ENCODE measurements at places on chromosomes 7 and 10.
A peak's percentile ranks its signal among the peaks of the same experiment; 100 is the strongest.

DNA sequence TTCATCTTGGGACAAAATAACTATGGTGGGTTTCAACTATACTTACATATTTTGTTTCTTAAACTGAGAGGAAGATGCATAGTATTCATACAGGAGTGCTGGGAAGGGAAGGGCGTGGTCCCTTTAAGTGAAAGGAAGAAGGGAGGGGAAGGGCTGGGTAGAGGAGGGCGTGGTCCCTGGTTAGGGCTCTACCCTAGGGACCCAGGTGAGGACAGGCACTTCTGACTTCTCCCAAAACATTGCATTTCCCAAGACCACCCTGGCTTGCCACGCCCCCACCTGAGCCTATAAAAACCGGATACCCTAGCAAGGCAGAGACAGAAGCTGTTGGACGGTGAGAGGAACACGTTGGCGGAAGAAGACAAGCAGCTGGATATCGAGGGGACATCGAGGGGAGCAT is 157.6 kb upstream of the PLXNA4 start:
- no peak for DNase-seq

- no peak for DNase-seq
Observed at GRCh38 chr10:12062754-12063482, 5.8 kb upstream of the DHTKD1 start.

DNA sequence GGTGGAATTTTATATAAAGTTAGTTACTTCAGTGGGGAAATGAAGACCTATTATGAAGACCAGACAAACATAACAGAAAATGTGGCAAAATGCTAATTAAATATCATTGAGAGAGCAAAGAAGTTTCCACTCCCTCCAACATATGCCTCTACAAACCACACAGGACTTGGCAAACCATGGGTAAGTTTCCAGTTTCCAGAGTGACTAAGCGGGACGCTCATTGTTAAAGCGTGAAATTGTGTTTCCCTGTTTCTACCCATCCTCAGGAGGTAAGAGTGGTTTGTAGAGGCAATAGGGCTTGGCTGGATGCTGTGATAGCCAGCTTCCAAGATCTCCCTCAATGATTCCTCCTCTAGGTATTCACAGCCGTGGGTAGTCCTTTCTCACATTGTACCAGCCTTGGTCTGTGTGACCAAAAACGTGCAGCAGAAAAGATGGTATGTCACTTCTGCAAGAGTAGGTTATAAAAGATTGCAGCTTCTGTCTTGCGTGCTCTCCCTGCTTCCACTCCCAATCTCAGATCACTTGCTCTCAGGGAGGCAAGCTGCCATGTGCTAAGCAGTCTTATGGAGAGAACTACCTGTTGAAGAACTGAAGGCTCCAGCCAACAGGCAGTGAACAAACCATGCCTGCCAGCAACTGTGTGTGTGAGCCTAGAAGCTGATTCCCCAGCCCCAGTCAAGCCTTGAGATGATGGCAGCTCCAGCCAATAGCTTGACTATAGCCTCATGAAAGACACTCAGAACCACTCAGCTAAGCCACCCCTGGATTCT is 35.7 kb downstream of the CBX3 start:
- no peak for DNase-seq

GRCh38 chr10:110556969-110557601 is 10.4 kb upstream of the SMC3 start:
- DNase-seq, result peak; percentile 22

DNA sequence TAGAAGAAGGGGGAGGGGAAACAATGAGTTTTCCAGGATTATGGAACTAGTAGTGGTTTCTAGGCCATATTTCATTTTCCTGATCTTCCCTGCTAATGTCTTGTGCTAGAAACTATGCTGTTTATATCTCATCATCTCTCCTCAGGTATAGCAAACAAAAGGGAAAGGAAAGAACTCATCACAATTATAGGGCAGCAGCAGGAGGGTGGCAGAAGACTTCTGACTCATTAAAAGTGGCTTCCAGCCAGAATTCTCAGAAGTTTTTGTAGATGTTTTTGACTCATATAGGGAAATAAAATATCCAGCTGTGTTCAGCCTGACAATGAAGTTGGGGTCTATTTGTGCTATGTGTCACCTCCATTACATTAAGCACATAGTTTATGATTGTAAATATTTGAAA is 6.5 kb downstream of the AHR start:
- no peak for DNase-seq

- DNase-seq, result no peak
Observed at GRCh38 chr10:119667562-119668328, 16.6 kb downstream of the BAG3 start.

DNA sequence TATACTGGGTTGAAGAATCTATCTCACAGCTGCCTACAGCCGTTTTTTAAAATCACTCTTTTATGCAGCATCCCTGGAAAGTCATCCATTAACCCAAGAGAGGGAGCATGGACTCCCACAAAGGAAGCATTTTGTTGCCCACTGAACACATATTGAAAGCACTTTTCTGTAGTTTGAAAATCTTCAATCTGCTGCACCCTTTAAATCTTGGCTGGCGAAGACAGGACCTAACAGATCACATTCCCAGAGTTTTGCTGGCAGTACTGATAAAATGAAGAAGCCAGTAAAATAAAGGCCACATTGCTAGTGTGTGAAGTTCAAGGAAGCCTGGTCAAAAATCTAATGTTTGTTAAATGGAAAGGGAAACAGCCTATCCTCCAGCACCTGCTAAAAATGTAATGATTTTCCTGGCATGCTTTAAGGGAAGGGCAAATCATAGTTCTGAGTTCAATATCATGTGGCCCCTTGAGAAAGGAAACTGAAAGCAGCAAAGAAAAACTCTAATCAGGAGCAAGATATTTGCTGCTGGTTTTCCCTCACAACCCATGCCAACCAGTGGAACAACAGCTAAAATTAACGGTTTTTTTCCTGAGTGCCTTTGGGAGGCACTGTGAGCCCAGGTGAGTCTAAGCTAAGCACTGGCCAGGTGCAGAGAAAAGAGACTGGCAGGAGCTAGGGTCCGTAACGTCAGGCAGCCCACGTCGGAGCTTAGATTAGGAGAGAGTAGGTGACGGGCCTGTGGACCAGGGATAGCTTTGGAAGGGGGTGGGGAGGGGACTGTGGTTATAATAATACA is 97.9 kb upstream of the PALS2 start:
- DNase-seq, result no peak

Measured in stimulated activated CD8-positive, alpha-beta memory T cell treated with anti-CD3 and anti-CD28 coated beads, Interleukin-15, amount 100 ng/mL, for 4 hours (primary cell).